H4 (cell line): ENCODE measurements at places on chromosomes 11 and 22. TPM values are rescaled to one million over a fixed set of nuclear protein-coding genes. Genes with fewer than 3 reads are reported as not detected.

The GDPD4 gene
- not detected in 2 replicates for total RNA-seq

The JAML gene
- total RNA-seq, result not detected in 2 replicates

The KCNA4 gene
- total RNA-seq, result 0.06 and 0.23 TPM in 2 replicates

The IRAG1 gene
- 0.27 and 0.66 TPM in 2 replicates for total RNA-seq

The OR8A1 gene
- not detected in 2 replicates for total RNA-seq

The CHRM1 gene
- not detected in 2 replicates for total RNA-seq

The OR6A2 gene
- 0.43 TPM in 1 of 2 replicates, not detected in the other for total RNA-seq

The B4GALNT4 gene
- total RNA-seq, result 6.5 and 11.1 TPM in 2 replicates

The ZNF74 gene
- total RNA-seq, result 6.1 and 19.5 TPM in 2 replicates

The DEFB131B gene
- total RNA-seq, result not detected in 2 replicates

The KIF18A gene
- total RNA-seq, result 28.8 and 34.1 TPM in 2 replicates

The POU2AF2 gene
- total RNA-seq, result not detected in 2 replicates

The PHOX2A gene
- total RNA-seq, result not detected in 2 replicates

The CRYBB1 gene
- not detected in 2 replicates for total RNA-seq

The ARSA gene
- total RNA-seq, result 8.4 and 9.3 TPM in 2 replicates

The FCHSD2 gene
- total RNA-seq, result 3.7 and 5.0 TPM in 2 replicates

The F2 gene
- total RNA-seq, result 0.23 TPM in 1 of 2 replicates, not detected in the other

The SLC22A12 gene
- not detected in 2 replicates for total RNA-seq

The GNG3 gene
- 0.41 TPM in 1 of 2 replicates, not detected in the other for total RNA-seq

The MYEOV gene
- total RNA-seq, result 2.2 TPM in 1 of 2 replicates, not detected in the other

The OR52E8 gene
- total RNA-seq, result not detected in 2 replicates

The DEUP1 gene
- not detected in 2 replicates for total RNA-seq

The OR2AG1 gene
- total RNA-seq, result not detected in 2 replicates

The NNMT gene
- 895 and 907 TPM in 2 replicates for total RNA-seq

The VPREB1 gene
- total RNA-seq, result not detected in 2 replicates

The HTATIP2 gene
- 24.8 and 36.7 TPM in 2 replicates for total RNA-seq

The CCDC188 gene
- not detected in 2 replicates for total RNA-seq

The BBS1 gene
- 12.3 and 14.9 TPM in 2 replicates for total RNA-seq

The DRD4 gene
- total RNA-seq, result not detected in 2 replicates

The PRR33 gene
- total RNA-seq, result not detected in 2 replicates

The APOA1 gene
- total RNA-seq, result 0.54 TPM in 1 of 2 replicates, not detected in the other

The GLB1L3 gene
- total RNA-seq, result 1.6 and 1.7 TPM in 2 replicates

The PKDREJ gene
- total RNA-seq, result not detected in 2 replicates

The UBQLNL gene
- not detected in 2 replicates for total RNA-seq

The CCDC87 gene
- 0.04 and 0.56 TPM in 2 replicates for total RNA-seq

The CSNK2A3 gene
- 1.5 and 2.1 TPM in 2 replicates for total RNA-seq

The LINC01488 gene
- not detected in 2 replicates for total RNA-seq

The HTR3B gene
- total RNA-seq, result not detected in 2 replicates

The FGF3 gene
- not detected in 2 replicates for total RNA-seq

The SLC17A6 gene
- total RNA-seq, result 0.02 TPM in 1 of 2 replicates, not detected in the other

The PHLDA2 gene
- 11.7 and 15.2 TPM in 2 replicates for total RNA-seq

The FOLH1 gene
- 1.5 and 4.6 TPM in 2 replicates for total RNA-seq

The HINFP gene
- 6.1 and 7.2 TPM in 2 replicates for total RNA-seq

The OR10D3 gene
- total RNA-seq, result not detected in 2 replicates

The PGR gene
- total RNA-seq, result 0.10 and 1.1 TPM in 2 replicates

The SPI1 gene
- not detected in 2 replicates for total RNA-seq
